ENCODE measurements at places on chromosomes 16 and 17.

GRCh38 chr17:38533866-38534497, 71.8 kb downstream of the SRCIN1 start:
- no peak overlapping the region for H3K4me3 ChIP-seq
- H3K4me1 ChIP-seq = no peaks in the 10 kb centered on the region
- no peaks in the 10 kb centered on the region for H3K27me3 ChIP-seq

GRCh38 chr17:29235904-29236303, 10.8 kb upstream of the CRYBA1 start:
- no peak overlapping the region for H3K27ac ChIP-seq
- DNase-seq = no peak
- H3K27me3 ChIP-seq = no peaks in the 10 kb centered on the region
- no peaks in the 10 kb centered on the region for H3K4me1 ChIP-seq
- H3K36me3 ChIP-seq = no peaks in the 10 kb centered on the region

DNA sequence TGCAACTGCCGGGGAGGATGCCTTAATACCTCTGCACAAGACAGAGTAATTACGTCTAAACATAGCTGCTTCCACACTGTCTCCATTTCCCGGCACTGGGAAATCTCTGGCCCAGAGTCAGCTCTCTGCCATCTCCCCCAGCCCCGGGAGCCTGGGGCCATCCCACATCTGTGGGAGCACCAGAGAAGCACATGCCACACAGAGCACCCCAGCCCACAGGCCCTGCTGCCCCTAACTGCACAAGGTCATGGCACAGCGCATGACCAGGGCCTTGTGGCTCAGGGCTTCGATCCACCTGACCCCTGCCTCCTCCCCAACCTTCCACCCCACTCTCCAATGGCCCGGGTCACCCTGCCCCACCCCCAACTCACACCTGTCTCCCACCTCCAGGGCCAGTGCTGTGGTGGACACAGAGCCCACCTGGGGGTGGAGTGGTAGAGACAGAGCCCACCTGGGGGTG, 36.6 kb upstream of the RBFOX3 start:
- H3K36me3 ChIP-seq = no peaks in the 10 kb centered on the region
- DNase-seq = no peak

- no peaks in the 10 kb centered on the region for H3K27me3 ChIP-seq
- H3K4me1 ChIP-seq = no peaks in the 10 kb centered on the region
- no peak overlapping the region for H3K27ac ChIP-seq
- H3K4me3 ChIP-seq = no peak overlapping the region
- no peaks in the 10 kb centered on the region for H3K36me3 ChIP-seq
Measured at GRCh38 chr17:7988750-7989178, 13.7 kb upstream of the GUCY2D start.

DNA sequence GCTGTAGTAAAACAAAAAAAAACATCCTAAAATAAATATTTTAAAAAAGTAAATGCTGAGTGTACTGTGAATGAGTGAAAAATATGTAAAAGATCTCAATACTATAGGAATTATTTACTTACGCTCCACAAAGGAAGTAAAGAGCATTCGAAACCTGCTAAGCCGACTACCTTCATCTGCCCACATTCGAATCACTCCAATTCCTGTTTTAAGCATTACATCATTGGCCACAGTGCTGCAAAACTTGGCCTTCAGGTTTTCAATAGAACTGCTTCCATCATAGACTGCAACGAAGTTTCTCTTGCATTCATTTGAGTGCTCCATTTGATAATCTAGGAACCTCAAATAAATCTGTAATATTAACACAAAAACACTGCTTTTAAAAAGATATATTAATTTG, 34.4 kb downstream of the NETO2 start:
- H3K27me3 ChIP-seq = no peaks in the 10 kb centered on the region
- no peaks in the 10 kb centered on the region for H3K4me1 ChIP-seq
- H3K36me3 ChIP-seq = peaks cover 1% of the 10 kb centered on the region
- no peak overlapping the region for H3K4me3 ChIP-seq
- no peak overlapping the region for H3K27ac ChIP-seq

DNA sequence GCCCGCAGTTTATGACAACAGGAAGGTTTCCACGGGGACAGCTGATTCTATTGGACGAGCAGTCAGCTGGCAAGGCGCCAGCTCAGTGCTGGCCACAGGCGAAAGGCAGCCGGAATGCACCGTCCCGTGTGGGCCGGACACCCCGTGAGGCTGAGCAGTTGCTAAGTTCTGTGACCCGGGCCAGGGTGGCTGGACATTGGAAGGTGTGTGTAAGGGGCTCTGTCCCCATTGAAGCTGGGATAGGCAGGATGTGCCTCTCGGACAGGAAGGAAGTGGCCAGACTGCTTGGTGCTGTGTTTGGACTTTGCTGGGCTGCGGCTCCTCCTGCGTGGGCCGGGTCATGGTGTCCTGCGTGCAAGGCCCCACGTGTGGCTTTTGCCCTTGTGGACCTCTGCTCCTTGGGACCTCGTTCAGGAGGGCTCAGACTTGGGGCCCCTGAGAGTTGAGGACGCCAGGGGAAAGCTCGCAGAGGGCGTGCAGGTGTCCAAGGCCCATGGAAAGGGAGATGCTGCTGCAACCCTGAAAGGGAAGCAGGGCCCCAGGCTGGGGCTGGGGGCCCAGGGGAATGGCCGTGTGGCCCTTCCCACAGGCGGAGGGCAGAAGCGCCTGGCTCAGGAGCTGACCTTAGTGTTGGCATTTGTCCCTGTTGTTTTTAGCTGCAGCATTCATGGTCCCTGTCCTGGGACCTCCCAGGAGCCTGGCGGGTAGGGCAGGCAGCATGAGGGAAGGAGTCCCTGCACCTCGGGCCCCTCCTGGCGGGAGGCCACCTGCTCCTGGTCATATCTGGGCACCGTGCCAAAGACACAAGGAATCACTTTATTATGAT, 10.0 kb downstream of the BAIAP2 start:
- H3K4me3 ChIP-seq = no peak overlapping the region
- H3K4me1 ChIP-seq = no peaks in the 10 kb centered on the region
- no peak for DNase-seq
- H3K36me3 ChIP-seq = no peaks in the 10 kb centered on the region
- H3K27ac ChIP-seq = no peak overlapping the region

DNA sequence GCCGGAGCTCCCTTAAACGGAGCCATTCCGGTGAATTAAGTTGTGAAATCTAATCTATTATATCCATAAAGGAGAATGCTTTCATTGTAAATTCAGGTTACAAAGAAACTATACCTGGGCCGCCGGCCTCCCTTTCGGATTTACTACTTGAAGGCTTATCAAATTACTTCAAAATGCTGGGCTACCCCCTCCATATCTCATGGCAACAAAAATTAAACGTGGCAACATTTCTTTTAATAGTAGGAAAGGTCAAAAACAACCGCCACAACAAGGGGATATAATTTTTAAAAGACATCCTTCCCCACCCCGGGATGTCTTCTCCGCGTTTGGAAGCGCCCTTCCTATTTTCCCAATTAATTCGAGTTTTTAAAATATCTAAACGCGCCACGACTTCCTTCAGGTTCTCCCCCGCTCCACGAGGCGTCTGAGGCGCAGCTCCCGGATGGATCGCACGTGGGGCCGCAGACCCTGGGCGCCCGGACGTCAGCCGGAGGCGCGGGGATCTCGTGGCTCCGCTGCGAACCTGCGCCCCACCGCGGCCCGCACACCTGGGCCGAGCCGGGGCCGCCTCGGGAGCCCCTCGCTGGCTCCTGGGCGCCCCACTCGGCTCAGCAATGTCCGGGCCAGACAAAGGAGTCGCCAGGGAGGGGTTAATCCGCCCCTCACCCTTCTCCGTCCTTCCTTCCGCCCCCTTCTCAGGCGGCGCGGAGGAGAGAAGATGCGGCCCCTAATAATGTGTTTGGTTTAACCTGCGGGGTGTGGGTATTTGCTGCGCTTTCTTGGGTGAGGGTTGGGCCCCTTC, 47.4 kb upstream of the SLC38A10 start:
- no peaks in the 10 kb centered on the region for H3K36me3 ChIP-seq
- H3K27ac ChIP-seq = peak overlapping the region; percentile 99
- H3K27me3 ChIP-seq = peaks cover 3% of the 10 kb centered on the region
- peaks cover 14% of the 10 kb centered on the region for H3K4me1 ChIP-seq
- DNase-seq = peak; percentile 80

- no peak for DNase-seq
- H3K4me1 ChIP-seq = no peaks in the 10 kb centered on the region
- no peak overlapping the region for H3K27ac ChIP-seq
- H3K4me3 ChIP-seq = no peak overlapping the region
- no peaks in the 10 kb centered on the region for H3K27me3 ChIP-seq
- H3K36me3 ChIP-seq = no peaks in the 10 kb centered on the region
Measured at GRCh38 chr17:22435231-22435974, 743.1 kb downstream of the KCNJ18 start.

GRCh38 chr16:57225978-57226377, 19.1 kb upstream of the ARL2BP start:
- no peaks in the 10 kb centered on the region for H3K4me1 ChIP-seq
- no peak for DNase-seq
- no peaks in the 10 kb centered on the region for H3K27me3 ChIP-seq
- no peaks in the 10 kb centered on the region for H3K36me3 ChIP-seq
- H3K27ac ChIP-seq = no peak overlapping the region

GRCh38 chr17:13759518-13760335, 158.0 kb upstream of the HS3ST3A1 start:
- no peak overlapping the region for H3K4me3 ChIP-seq
- peaks cover 9% of the 10 kb centered on the region for H3K4me1 ChIP-seq
- no peaks in the 10 kb centered on the region for H3K36me3 ChIP-seq
- H3K27me3 ChIP-seq = no peaks in the 10 kb centered on the region

- H3K4me1 ChIP-seq = peaks cover 4% of the 10 kb centered on the region
- no peaks in the 10 kb centered on the region for H3K27me3 ChIP-seq
- no peak for DNase-seq
- no peaks in the 10 kb centered on the region for H3K36me3 ChIP-seq
Measured at GRCh38 chr17:50536683-50537646, 4.4 kb downstream of the EPN3 start.

- H3K4me3 ChIP-seq = no peak overlapping the region
- no peak overlapping the region for H3K27ac ChIP-seq
- no peaks in the 10 kb centered on the region for H3K4me1 ChIP-seq
- DNase-seq = no peak
- no peaks in the 10 kb centered on the region for H3K27me3 ChIP-seq
- H3K36me3 ChIP-seq = no peaks in the 10 kb centered on the region
Measured at GRCh38 chr17:83137523-83137922, 58.1 kb downstream of the METRNL start.

DNA sequence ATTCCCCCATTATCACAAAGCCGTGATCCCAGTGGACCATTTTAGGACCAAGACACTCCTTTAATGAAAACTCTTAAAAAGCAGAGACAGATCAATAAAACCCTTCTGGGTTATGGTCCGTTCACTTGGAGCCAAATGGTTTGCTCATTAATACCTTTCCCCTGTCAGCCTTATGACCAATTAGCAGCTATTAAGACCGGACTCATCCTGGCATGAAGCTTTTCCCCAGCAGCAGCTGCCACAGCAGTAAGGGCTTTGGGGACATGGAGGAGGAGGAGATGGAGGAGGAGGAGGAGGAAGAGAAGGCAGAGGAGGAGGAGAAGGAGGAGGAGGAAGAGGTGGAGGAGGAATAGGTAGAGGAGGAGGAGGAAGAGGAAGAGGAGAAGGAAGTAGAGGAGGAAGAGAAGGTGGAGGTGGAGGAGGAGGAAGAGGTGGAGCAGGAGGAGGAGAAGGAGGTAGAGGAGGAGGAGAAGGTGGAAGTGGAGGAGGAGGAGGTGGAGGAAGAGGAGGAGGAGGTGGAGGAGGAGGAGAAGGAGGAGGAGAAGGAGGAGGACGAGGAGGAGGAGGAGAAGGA, 50.1 kb upstream of the IRX3 start:
- no peak for DNase-seq
- no peak overlapping the region for H3K4me3 ChIP-seq
- no peak overlapping the region for H3K27ac ChIP-seq
- H3K27me3 ChIP-seq = no peaks in the 10 kb centered on the region

DNA sequence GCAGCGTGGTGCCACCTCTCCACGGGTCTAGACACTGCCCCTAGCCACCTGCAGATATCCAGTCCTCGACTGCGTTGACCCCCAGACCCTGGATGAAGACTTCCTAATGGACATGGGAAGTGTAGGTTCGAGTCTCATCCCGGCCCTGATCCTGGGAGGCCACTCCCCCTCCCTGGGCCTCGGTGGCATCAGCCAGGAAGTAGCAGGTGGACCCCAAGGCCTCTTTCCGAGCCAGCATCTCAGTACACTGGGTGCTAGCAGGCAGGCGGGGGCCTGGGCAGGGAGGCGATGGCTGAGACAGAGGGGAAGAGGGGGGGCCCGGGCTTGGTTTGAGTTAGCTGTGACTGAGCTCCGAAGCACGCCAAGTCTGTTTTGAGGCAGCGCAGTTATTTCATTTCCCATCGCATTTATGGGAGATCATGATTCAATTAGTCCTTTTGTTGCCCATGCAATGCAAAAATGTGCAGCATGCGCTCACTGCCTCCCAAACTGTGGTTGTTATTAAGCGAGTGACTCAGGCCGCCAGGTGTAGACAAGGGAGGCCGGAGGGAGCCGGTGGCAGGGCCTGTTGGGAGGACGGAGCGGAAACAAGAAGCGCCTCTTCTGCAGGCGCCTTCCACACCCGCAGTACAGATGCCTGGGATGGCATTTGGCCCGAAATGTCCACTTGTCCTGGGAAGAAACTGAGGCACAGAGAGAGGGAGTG, 25.3 kb upstream of the ZNF469 start:
- no peak overlapping the region for H3K4me3 ChIP-seq
- H3K36me3 ChIP-seq = no peaks in the 10 kb centered on the region
- no peak for DNase-seq
- no peak overlapping the region for H3K27ac ChIP-seq
- H3K27me3 ChIP-seq = no peaks in the 10 kb centered on the region
- H3K4me1 ChIP-seq = no peaks in the 10 kb centered on the region

- H3K27me3 ChIP-seq = no peaks in the 10 kb centered on the region
- no peak for DNase-seq
- H3K4me1 ChIP-seq = peaks cover 3% of the 10 kb centered on the region
- H3K27ac ChIP-seq = peak overlapping the region; percentile 55
Measured at GRCh38 chr17:43360376-43360738, 38.4 kb upstream of the ARL4D start.
